ENCODE measurements at places on chromosomes 5 and 9.
A peak's percentile ranks its signal among the peaks of the same experiment; 100 is the strongest.

GRCh38 chr5:1961952-1962595 lies 79.3 kb upstream of the IRX4 start:
- no peak overlapping the region for H3K27ac ChIP-seq
- no peak overlapping the region for H3K4me3 ChIP-seq
- no peaks in the 10 kb centered on the region for H3K4me1 ChIP-seq
- H3K27me3 ChIP-seq: peaks cover 10% of the 10 kb centered on the region

GRCh38 chr5:73096239-73096575 lies 24.2 kb upstream of the TMEM171 start:
- no peaks in the 10 kb centered on the region for H3K4me1 ChIP-seq
- H3K4me3 ChIP-seq: no peak overlapping the region
- peaks cover 42% of the 10 kb centered on the region for H3K27me3 ChIP-seq
- no peak for DNase-seq
- H3K27ac ChIP-seq: no peak overlapping the region

- H3K4me3 ChIP-seq: no peak overlapping the region
- H3K36me3 ChIP-seq: peaks cover 27% of the 10 kb centered on the region
- H3K27ac ChIP-seq: peak overlapping the region; percentile 34
- no peak for DNase-seq
Measured at GRCh38 chr5:150757087-150757649, 1.6 kb downstream of the DCTN4 start.

- H3K27me3 ChIP-seq: peaks cover 8% of the 10 kb centered on the region
- no peak overlapping the region for H3K27ac ChIP-seq
- DNase-seq: no peak
- no peaks in the 10 kb centered on the region for H3K36me3 ChIP-seq
- H3K4me1 ChIP-seq: peaks cover 3% of the 10 kb centered on the region
Measured at GRCh38 chr5:39092581-39093351, 18.6 kb upstream of the RICTOR start.

DNA sequence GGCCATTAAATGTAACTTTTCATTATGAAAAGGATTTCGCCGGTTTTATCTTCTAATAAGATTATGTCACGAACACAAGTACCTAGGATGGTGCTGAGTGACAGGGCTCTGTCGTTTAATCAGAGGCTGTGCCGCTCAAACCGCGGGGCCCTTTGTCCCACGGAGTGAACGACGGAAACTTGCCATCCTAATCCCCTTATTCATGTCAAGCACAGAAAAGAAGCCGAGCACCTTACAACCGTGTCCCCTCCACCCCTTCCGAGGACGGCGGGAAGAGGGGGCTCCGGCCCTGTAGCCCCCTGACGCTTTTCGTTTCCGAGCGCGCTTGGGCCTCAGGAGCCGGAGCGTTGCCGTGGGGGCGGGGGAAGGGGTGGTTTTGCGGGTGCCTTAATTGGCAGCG lies 11.2 kb downstream of the LMX1B start:
- DNase-seq: no peak
- H3K36me3 ChIP-seq: peaks cover 2% of the 10 kb centered on the region
- H3K27ac ChIP-seq: no peak overlapping the region

GRCh38 chr9:78406933-78407332 lies 110.0 kb downstream of the PSAT1 start:
- H3K4me1 ChIP-seq: no peaks in the 10 kb centered on the region
- H3K36me3 ChIP-seq: no peaks in the 10 kb centered on the region
- DNase-seq: no peak
- no peak overlapping the region for H3K27ac ChIP-seq
- H3K4me3 ChIP-seq: no peak overlapping the region

- no peak for DNase-seq
- H3K27ac ChIP-seq: no peak overlapping the region
- no peaks in the 10 kb centered on the region for H3K36me3 ChIP-seq
- no peaks in the 10 kb centered on the region for H3K4me1 ChIP-seq
- H3K27me3 ChIP-seq: peaks cover 18% of the 10 kb centered on the region
Measured at GRCh38 chr5:178762391-178762790, 31.9 kb upstream of the ZNF354A start.

GRCh38 chr5:135133698-135134515 lies 99.9 kb upstream of the PITX1 start:
- DNase-seq: no peak
- no peaks in the 10 kb centered on the region for H3K36me3 ChIP-seq
- H3K4me3 ChIP-seq: no peak overlapping the region
- H3K27ac ChIP-seq: no peak overlapping the region
- peaks cover 19% of the 10 kb centered on the region for H3K27me3 ChIP-seq

- no peaks in the 10 kb centered on the region for H3K27me3 ChIP-seq
- DNase-seq: no peak
- H3K4me1 ChIP-seq: no peaks in the 10 kb centered on the region
- H3K4me3 ChIP-seq: no peak overlapping the region
Measured at GRCh38 chr9:8733131-8733954, 933.8 kb upstream of the DMAC1 start.

DNA sequence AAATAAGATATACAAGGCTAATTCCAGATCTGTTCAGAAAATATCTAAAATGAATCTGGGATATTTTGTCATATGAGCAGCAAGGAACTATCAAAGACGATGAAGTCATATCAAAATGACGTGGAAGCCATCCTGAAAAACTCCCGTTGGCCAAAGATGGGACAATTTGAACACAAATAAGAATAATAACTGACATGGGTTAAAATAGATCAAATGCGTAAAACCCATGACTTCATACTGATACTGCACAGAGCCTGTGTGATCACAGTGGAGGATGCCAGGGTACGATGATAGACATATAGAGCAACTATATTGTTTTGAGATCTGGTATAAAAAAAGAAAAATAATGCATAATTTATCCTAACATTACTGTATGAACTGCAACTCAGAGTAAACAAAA lies 51.0 kb upstream of the PIP5K1B start:
- H3K27ac ChIP-seq: no peak overlapping the region
- H3K27me3 ChIP-seq: peaks cover 34% of the 10 kb centered on the region
- H3K4me1 ChIP-seq: no peaks in the 10 kb centered on the region
- no peaks in the 10 kb centered on the region for H3K36me3 ChIP-seq

GRCh38 chr5:89604342-89604741 lies 721.4 kb upstream of the MEF2C start:
- no peak for DNase-seq
- H3K4me3 ChIP-seq: no peak overlapping the region
- H3K36me3 ChIP-seq: no peaks in the 10 kb centered on the region
- no peaks in the 10 kb centered on the region for H3K4me1 ChIP-seq
- no peaks in the 10 kb centered on the region for H3K27me3 ChIP-seq

- peaks cover 32% of the 10 kb centered on the region for H3K27me3 ChIP-seq
- peaks cover 10% of the 10 kb centered on the region for H3K36me3 ChIP-seq
- H3K4me3 ChIP-seq: no peak overlapping the region
- H3K4me1 ChIP-seq: no peaks in the 10 kb centered on the region
Measured at GRCh38 chr5:37807621-37808301, 32.1 kb downstream of the GDNF start.

DNA sequence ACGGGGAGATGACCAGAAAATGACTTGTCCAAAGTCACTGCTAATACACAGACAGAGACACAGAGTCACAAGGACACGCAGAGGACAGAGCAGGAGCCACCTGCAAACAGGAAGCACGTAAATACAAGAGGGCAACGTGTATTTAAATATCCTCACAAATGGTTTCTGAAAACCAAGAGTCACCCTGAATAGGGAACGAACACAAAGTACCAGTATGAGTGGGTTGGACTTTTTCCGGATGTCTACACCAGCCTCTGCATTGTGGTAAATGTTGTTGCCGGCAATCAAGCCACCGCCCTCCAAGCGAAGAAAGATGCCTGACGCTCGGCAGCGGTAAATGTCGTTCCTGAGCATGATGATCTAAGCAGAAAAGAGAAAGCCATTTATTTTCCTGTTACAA lies 44.5 kb downstream of the FBXO10 start:
- H3K36me3 ChIP-seq: no peaks in the 10 kb centered on the region
- H3K4me3 ChIP-seq: no peak overlapping the region
- no peaks in the 10 kb centered on the region for H3K4me1 ChIP-seq
- no peaks in the 10 kb centered on the region for H3K27me3 ChIP-seq
- no peak overlapping the region for H3K27ac ChIP-seq
- DNase-seq: no peak

GRCh38 chr5:52648726-52649125 lies 139.0 kb upstream of the ITGA1 start:
- no peak overlapping the region for H3K27ac ChIP-seq
- no peaks in the 10 kb centered on the region for H3K36me3 ChIP-seq
- no peaks in the 10 kb centered on the region for H3K27me3 ChIP-seq
- DNase-seq: no peak

DNA sequence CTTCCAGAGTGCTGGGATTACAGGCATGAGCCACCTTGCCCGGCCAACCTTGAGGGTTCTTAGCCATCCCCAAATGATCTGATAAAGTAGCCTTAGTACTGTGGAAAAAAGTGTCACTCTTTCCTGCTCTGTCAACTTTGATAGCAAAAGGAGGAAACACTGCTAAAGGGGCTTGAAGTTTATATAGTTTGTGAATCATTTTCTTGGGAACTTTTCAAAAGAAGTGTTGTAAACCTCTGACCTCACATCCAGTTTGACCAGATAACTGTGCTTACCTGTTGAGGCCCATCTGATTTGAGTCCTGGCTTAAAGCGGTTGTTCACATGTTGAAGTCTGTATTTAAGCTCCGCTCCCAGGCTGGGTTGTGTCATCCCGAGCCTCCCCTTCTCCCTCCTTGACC lies 303.3 kb downstream of the DOCK8 start:
- H3K27me3 ChIP-seq: no peaks in the 10 kb centered on the region
- no peak overlapping the region for H3K27ac ChIP-seq
- no peak for DNase-seq
- peak overlapping the region; percentile 53 for H3K4me3 ChIP-seq
- H3K36me3 ChIP-seq: peaks cover 3% of the 10 kb centered on the region
- H3K4me1 ChIP-seq: peaks cover 10% of the 10 kb centered on the region

GRCh38 chr5:40736103-40736875 lies 19.5 kb downstream of the TTC33 start:
- H3K27ac ChIP-seq: no peak overlapping the region
- peaks cover 44% of the 10 kb centered on the region for H3K36me3 ChIP-seq
- H3K27me3 ChIP-seq: no peaks in the 10 kb centered on the region
- peaks cover 29% of the 10 kb centered on the region for H3K4me1 ChIP-seq
- no peak overlapping the region for H3K4me3 ChIP-seq

- H3K27ac ChIP-seq: no peak overlapping the region
- peaks cover 3% of the 10 kb centered on the region for H3K27me3 ChIP-seq
- DNase-seq: no peak
- H3K4me1 ChIP-seq: peaks cover 8% of the 10 kb centered on the region
- no peak overlapping the region for H3K4me3 ChIP-seq
Measured at GRCh38 chr5:163532171-163533084, 27.0 kb downstream of the MAT2B start.

- no peaks in the 10 kb centered on the region for H3K4me1 ChIP-seq
- no peak overlapping the region for H3K4me3 ChIP-seq
- DNase-seq: no peak
Measured at GRCh38 chr9:81874931-81875330, 53.3 kb upstream of the SPATA31D4 start.

DNA sequence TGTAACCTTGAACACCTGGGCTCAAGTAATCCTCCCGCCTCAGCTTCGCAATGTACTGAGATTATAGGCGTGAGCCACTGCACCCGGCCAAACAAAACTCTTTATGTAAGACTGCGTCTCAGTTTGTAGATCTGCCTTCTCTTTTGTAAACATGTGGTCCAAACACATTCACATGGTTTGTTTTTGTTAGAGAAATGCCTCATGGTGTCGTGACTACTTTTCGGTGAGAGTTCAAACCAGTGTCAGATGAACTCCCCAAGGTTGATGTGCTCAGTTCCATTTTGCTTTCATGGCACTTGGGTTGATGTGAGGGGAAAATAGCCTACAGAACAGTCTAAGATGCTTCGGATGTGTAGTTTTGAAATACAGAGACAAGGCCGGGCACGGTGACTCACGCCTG lies 231.6 kb downstream of the GOLPH3 start:
- H3K27me3 ChIP-seq: no peaks in the 10 kb centered on the region
- no peak overlapping the region for H3K4me3 ChIP-seq
- no peaks in the 10 kb centered on the region for H3K36me3 ChIP-seq
- DNase-seq: no peak
- H3K4me1 ChIP-seq: no peaks in the 10 kb centered on the region

GRCh38 chr5:51411921-51412325 lies 28.7 kb downstream of the ISL1 start:
- H3K4me1 ChIP-seq: no peaks in the 10 kb centered on the region
- H3K4me3 ChIP-seq: no peak overlapping the region
- H3K27ac ChIP-seq: no peak overlapping the region
- DNase-seq: no peak
- no peaks in the 10 kb centered on the region for H3K36me3 ChIP-seq

DNA sequence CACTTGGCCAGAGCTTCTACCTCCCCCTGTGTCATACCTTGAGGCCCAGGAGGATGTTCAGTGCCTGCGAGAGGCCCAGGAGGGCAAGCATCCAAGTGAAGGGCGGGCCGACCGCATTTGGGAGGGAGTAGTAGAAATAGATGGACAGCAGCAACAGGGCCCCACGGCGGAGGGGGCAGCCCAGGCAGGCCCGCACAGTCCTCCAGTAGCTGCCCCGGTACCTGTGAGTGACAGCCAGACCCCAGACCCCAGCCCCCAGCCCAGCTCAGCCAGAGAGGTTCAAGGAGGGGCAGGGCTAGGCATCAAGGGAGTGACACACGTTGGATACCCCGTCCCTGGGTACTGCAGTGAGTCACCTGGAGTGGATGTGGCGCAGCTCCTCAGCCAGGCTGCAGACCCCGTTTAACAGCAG lies 1.4 kb downstream of the STING1 start:
- H3K27ac ChIP-seq: peak overlapping the region; percentile 90
- H3K27me3 ChIP-seq: no peaks in the 10 kb centered on the region
- no peak for DNase-seq
- H3K4me3 ChIP-seq: peak overlapping the region; percentile 88
- H3K4me1 ChIP-seq: peaks cover 19% of the 10 kb centered on the region

- peaks cover 22% of the 10 kb centered on the region for H3K4me1 ChIP-seq
- peaks cover 7% of the 10 kb centered on the region for H3K27me3 ChIP-seq
- DNase-seq: no peak
- H3K27ac ChIP-seq: peak overlapping the region; percentile 59
- no peaks in the 10 kb centered on the region for H3K36me3 ChIP-seq
Measured at GRCh38 chr9:113886466-113886865, 10.4 kb downstream of the ZNF618 start.

DNA sequence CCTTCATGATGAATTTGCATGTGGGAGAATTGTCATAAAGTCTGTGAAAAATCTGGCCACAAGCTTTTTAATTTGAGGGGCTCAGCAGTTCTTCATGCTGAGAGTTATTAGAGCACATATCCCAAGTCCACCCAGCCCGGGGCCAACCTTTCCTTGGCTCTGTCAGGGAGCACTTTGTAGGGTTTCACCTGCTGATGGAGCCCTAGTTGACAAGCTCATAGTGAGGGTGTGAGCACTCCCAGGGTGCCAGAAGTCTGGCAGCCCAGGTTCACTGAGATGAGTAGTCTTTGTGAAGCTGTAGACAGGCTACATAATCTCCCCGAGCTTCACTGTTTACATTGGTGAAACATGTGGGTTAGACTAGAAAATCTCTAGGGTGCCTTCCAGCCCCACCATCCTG lies 97.2 kb upstream of the NREP start:
- no peak overlapping the region for H3K27ac ChIP-seq
- H3K27me3 ChIP-seq: no peaks in the 10 kb centered on the region
- no peak overlapping the region for H3K4me3 ChIP-seq
- H3K36me3 ChIP-seq: no peaks in the 10 kb centered on the region
- no peak for DNase-seq

- no peak for DNase-seq
- H3K36me3 ChIP-seq: peaks cover 7% of the 10 kb centered on the region
- no peak overlapping the region for H3K4me3 ChIP-seq
- H3K4me1 ChIP-seq: no peaks in the 10 kb centered on the region
Measured at GRCh38 chr9:109639674-109640579, 140.1 kb upstream of the PALM2AKAP2 start.
